ENCODE measurements at places on chromosomes 1 and 21.

GRCh38 chr1:198917226-198917625, 278.4 kb downstream of the PTPRC start:
- no peak for DNase-seq

DNA sequence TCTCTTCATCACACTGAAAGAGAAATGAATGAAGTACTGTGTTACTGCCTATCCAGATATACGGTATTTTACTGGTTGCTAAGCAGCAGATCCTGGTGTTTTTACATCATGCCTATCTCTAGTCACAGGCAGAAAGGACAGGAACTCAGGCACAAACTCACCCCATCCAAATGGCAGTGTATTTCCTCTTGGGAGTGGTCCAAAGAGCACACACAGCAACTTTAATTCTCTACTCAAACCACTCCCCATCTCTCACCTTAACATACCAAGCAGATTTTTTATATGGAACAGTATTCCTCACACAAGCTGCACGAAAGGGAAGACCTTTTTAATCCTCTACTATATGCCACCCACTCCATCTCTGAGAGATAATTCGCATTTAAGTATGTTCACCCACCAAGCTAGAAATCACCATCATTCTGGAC, 27.3 kb downstream of the EIF4G3 start:
- peak; percentile 45 for DNase-seq

- DNase-seq = no peak
Observed at GRCh38 chr1:37477946-37478345, 3.6 kb downstream of the ZC3H12A start.

DNA sequence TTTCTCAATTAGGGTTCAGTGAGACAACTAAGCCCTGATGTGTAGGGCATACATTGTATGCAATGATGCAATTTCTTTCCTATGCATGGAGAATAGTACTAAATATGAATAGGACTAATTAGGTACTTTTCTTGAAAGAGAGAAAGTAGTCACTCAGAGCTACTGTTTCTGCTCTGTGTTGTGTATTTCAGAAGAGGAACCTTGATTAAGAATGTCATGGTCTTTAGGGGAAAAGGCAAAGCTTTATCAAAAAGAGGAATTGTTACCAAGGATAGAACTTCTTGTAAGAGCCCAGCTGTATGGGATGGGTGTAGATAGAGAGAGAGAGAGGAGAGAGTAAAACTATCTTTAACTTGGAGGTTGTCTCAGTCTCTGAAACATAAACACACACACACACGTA, 49.1 kb downstream of the HLX start:
- no peak for DNase-seq

DNA sequence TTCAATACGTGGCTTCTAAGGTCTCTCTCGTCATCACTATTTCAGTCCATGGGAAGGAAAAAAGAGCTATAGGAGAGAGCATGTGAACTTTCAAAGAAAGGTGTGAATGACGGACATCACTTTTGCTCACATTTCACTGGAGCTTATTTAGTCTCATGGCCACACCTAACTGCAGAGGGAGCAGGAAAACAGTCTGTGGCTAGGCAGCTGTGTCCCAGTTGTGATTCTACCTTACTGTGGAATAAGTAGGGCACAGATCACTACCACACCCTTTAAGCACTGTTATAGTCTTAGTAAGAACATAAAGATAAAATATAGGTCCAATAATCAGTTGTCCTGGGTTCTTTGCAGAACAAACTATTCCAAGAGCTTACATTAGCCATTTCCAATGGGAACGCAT, 192.9 kb downstream of the NRIP1 start:
- no peak for DNase-seq

GRCh38 chr1:198883184-198883583, 244.3 kb downstream of the PTPRC start:
- DNase-seq = no peak

DNA sequence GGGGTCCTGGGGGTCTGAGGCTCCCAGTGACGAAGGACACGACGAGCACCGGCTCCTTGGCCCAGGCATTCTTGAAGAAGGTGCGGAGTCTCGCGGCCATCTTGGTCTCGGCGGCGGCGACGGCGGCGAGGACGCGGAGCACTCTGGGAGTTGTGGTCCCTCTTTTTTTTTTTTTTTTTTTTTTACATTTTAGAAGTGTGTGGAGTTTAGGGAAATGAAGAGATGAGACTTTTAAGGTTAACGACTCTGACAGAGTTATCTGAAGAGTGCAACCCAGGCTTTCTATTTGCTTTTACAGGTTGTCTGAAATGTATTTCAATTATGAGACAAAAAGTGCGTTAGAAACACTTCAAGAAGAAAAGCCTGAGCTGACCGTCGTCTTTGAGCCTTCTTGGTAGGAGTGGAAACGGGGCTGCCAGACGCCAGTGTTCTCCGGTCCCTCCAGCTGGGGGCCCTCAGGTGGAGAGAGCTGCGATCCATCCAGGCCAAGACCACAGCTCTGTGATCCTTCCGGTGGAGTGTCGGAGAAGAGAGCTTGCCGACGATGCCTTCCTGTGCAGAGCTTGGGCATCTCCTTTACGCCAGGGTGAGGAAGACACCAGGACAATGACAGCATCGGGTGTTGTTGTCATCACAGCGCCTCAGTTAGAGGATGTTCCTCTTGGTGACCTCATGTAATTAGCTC, 9.7 kb downstream of the OR2B11 start:
- DNase-seq = peak; percentile 50

DNA sequence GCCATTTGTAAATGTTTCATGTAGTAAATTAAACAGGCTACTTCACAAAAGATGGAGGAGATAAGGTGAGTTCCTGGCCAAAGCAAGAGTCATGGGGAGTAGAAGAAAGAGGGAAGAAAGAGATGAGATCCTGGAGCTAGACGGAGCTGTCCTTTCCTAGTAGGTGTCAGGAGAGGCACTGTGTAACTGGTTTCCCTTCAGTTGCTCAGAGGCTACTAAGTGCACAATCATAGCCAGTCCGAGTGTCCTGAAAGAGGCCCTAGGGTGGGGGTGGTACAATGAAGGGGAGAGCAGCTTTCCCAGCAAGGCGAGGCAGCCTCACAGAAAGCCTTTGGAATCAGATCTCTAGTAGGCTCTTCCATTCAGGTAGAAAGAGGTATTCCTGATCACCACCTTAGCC, 390.9 kb downstream of the KCNH1 start:
- DNase-seq = no peak

- no peak for DNase-seq
Observed at GRCh38 chr1:162040657-162041056, 17.0 kb upstream of the OLFML2B start.

- no peak for DNase-seq
Observed at GRCh38 chr1:3584915-3585314, 26.4 kb downstream of the MEGF6 start.

DNA sequence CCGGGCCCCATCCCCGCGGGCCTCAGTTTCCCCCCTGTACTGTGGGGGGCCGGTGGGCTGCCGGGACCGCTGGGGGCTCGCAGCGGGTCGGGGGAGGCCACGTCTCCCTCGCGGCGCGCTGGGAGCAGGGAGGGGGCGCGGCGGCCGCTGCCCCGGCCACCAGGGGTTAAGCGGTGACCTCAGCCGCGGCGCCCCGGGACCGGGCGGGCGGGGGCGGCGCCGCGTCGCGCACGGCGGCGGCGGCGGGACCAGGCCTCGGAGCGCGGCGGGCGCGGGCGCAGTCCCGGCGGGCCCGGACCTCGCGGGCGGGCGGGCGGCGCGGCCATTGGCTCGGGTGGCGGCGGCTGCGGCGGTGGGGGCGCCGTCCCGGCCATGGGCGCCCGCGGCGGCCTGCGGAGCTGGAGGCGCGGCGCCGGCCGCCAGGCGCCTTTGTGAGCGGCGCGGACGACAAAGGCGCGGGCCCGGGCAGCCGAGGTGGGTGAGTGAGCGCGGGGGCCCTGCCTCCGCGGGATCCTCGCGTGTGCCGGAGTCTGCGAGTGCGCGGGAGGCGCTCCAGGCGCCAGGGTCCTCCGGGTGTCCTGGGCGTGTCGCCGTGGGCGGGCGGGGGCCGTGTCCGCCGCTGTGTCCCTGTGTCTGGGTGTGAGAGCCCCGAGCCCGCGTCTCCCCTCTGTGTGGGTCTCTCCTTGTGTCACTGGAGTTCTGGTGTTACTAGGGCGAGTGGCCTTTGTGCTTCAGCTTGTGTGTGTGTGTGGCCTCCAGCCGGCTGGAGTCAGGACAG, at the start of gene ARHGEF10L:
ARHGEF10L (plus strand) TSS at position 222 of the 778 bp plus-strand sequence. CDS start 40,898 bp downstream, outside the sequence.
- no peak for DNase-seq

GRCh38 chr1:2395245-2395644, 3.6 kb downstream of the RER1 start:
- DNase-seq = no peak

DNA sequence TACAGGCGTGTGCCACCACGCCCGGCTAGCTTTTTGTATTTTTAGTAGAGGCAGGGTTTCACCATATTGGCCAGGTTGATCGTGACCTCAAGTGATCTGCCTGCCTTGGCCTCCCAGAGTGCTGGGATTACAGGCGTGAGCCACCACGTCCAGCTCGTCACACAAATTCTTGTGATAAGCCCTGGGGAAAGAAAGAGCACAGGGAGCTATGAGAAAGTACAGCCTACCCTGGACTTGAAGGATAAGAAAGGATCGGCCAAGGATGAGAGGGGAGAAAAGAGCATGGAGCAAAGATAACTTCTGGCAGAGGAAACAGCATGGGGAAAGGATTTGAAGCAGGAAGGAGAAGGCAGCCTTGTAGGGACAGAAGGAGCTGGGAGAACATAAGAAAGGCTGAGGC, 29.2 kb downstream of the SESN2 start:
- no peak for DNase-seq

- no peak for DNase-seq
Observed at GRCh38 chr1:68961143-68961542, 464.3 kb upstream of the DEPDC1 start.

GRCh38 chr1:79128722-79129121, 122.2 kb upstream of the ADGRL4 start:
- no peak for DNase-seq

GRCh38 chr1:3544040-3544977, 67.0 kb downstream of the MEGF6 start:
- no peak for DNase-seq

GRCh38 chr1:208841436-208841835, 597.3 kb upstream of the PLXNA2 start:
- DNase-seq = no peak

Data from globus pallidus (tissue), 1 donor.